Fibroblast of skin of abdomen (primary cell): ENCODE measurements at places on chromosomes 11 and 22.

DNA sequence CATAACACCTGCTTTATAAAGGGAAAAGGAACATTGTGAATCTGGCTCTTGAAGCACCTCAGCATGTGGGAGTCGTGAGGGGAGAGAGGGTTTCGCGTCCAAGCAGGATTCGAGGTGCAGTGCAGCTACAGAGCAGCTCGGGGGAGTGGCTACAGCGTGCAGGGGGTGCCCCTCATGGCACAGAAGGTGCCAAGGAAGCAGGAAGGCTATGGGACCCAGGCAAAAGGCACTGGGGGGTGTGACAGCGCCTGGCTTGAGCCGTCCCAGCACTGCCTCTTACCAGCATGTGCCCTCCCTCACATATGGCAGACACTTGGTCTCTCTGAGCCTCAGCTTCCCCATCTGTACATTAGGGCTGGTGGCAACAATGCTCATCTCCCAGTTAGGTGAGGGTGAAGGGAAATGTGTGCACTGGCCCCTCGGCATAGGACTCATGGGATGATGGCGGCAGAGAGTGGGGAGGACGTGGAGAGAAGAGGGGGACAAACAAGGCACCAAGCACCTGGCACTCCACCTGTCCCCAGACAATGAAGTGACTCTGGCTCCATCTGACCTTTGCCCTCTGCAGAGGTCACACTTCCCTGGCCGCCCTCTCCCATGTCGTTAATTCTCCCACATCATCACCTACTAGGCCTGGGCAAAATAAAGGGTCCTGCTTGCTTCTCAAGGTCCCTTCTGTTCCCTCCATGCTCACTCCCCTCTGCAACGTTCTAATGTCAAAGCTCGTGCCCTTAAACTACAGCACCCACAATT, 10.4 kb downstream of the TNKS1BP1 start:
- no peak for DNase-seq

DNA sequence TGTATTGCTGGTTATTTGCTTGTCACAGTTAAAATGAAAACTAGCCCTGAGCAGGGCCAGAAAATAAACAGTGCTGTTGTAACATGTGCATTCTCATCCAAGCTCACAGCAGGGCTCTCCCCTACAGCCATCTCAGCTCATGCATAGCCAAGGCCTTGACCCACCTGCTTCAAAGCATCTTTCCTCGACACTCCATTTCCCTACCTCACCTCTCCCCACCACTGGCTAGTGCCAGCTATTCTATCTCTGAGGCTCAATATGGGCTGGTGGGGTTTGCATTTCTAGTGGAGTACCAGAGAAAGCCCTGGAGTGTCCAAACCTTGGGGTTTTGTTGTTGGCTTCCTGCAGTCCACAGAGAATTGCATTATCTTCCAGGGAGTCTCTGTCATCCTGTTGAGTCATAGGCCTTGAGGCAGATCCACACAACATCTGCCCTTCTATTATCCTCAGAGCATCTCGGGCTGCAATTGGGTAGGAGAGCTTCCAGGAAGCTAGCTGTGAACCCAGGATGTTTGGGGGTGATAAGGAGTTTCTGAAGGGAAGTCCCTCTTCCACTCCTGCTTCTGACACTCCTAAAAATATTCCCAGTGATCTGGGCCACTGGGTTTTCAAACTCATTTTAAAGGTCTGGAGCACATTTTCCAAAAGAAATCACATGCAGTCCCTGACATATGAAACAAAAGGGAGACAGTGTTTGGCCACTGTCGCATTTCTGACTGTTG, 36.1 kb upstream of the AMOTL1 start:
- DNase-seq, result peak; percentile 75

DNA sequence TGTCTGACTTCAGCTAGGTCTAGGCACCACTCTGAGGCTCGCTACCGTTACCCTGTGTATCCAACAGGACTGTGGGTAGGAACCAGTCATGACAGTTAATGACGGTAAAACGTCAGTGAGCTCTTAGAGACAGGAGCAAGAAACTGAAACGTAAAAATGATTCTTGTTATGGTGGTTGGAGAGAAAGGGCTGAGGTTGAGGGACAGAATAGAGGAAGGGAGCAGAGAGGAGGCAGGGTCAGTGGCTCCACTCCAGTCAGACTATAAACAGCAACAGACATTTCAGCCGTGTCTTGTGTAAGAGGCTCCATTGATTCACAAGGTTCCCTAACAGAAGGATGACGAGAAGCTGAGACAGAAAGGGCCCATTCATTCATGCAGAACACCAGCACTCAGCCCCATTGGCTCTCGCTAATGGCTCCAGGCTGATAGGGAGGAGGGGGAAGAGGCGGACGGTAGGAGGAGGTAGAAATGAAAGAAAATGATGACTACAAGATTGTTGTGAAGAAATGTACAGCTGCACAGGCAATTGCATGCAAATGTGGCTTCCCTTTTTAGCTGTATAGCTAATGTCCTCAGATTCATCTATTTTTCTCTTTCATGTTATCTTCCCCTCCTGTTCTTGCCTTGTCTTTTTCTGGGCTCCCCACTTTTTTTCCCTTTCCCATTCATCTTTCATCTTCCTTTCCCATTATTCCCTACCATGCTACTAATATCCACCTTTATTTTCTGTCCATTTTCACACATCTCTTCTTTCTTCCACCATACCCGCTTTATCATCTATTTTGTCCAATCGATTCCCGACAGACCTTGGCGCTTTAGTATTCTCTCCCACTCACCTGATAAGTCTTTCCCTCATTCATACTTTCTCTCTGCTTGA, 34.3 kb downstream of the ETS1 start:
- peak; percentile 53 for DNase-seq

DNA sequence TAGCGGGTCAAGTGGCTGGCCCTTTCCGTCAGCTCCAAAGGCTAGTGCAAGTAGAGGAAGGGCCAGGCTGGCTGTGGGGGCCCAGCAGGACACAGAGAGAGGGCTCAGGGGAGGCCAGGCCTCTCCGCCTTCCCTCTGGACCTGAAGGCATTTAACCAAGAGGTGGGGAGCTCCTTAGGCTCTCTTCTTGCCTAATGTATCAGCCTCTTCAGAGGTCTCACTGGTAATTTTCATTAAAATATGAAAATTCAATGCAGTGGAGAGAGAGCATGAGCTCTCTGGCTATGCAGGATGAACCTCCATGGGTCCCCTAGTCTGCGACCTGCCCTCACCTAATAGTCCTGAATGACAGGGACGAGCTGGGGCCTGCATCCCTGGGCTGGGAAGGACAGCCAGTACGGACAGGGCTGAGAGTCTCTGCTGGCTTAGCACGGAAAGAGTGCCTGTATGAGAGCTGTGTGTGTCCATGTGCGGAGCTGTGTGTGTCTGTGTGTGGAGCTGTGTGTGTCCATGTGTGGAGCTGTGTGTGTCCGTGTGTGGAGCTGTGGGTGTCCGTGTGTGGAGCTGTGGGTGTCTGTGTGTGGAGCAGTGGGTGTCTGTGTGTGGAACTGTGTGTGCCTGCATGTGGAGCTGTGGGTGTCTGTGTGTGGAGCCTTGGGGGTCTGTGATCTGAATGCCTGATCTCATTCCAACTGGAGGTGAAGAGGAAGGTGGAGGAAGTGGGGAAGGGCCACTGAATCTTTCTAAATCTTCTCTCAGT, 2.4 kb downstream of the ALX4 start:
- DNase-seq, result no peak

GRCh38 chr22:45553351-45554039, 50.8 kb downstream of the FBLN1 start:
- peak; percentile 89 for DNase-seq

GRCh38 chr22:46634011-46634699, 14.0 kb downstream of the GRAMD4 start:
- DNase-seq, result no peak

DNA sequence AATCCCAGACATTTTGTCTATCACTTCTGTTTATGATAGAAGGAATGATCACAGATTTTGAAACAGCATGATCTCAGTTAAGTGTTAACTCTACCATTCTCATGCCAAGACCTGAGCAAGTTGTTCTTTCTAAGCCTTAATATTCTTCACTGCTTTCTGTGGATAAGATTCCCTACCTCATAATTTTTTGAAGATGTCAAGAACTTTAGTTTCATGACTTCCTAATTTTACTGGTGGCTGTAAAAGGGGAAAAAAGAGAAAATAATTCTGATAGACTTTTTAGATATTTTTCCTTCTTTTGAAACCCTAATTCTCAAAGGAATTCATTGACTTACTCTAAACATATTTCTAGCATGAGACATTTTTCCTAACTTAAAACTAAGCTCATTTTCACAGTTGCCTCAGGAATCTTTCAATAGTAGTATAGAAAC, 520.0 kb upstream of the LUZP2 start:
- DNase-seq, result no peak

GRCh38 chr11:11481371-11481770, 128.3 kb upstream of the CSNK2A3 start:
- DNase-seq, result no peak

GRCh38 chr11:122099374-122100036, 16.5 kb downstream of the BLID start:
- DNase-seq, result peak; percentile 71

GRCh38 chr11:115222218-115222862, 281.9 kb downstream of the CADM1 start:
- peak; percentile 88 for DNase-seq

GRCh38 chr11:17012179-17012578, 2.0 kb downstream of the PLEKHA7 start:
- no peak for DNase-seq

GRCh38 chr22:37496651-37497050, 10.5 kb upstream of the MFNG start:
- DNase-seq, result peak; percentile 72

DNA sequence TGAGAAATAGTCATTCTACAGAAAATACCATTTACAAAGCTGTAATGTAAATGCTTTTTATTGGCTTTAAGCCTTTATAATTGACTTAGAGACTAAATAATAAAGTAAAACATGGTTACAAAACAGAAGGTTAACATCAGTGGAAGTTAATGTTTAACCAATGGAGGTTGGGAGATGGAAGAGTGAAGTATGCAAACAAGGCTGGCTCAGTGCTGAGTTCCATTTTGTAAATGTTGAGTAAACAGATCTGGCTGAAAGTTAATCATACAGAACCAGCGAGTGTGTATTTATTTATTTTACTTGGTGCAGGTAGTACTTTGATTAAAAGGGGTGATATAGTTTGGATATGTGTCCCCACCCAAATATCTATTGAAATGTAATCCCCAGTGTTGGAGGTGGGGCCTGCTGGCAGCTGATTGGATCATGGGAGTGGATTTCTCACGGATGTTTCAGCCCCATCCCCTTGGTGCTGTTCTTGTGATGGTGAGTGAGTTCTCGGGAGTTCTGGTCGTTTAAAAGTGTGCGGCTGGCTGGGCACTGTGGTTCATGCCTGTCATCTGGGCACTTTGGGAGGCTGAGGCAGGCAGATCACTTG, 827.4 kb downstream of the OPCML start:
- no peak for DNase-seq

DNA sequence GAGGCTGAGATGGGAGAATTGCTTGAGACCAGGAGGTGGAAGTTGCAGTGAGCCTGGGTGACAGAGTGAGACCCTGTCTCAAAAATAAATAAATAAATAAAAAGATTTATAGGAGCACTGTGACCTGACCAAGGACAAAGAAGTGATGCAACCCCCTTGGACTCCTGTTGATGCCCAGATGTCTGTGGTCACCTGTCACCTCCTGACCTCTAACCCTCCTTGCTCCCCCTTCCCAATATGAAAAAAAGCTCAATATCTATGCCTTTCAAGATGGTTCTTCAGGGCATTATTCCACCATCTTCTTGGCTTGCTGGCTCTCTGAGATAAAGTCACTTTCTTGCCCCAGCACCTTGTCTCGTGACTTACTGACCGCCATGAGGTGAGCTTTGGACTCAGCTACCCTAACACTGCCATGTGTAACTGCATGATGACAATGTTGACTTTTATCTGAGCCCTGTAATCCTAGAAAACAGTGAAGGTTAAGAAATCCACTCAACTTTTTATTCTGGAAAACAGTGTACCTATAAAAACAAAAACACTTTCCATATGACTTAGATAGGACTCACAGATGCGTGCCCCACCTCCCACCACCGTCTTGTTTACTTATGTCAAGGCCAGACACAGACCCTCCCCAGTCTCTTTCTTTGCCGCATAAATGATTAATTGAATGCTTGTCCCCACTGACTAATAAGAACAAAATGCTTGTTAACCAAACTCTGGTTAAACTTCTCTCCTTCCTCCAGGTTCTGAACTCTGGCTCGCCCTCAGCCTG, 360.5 kb downstream of the BUD13 start:
- peak; percentile 68 for DNase-seq

DNA sequence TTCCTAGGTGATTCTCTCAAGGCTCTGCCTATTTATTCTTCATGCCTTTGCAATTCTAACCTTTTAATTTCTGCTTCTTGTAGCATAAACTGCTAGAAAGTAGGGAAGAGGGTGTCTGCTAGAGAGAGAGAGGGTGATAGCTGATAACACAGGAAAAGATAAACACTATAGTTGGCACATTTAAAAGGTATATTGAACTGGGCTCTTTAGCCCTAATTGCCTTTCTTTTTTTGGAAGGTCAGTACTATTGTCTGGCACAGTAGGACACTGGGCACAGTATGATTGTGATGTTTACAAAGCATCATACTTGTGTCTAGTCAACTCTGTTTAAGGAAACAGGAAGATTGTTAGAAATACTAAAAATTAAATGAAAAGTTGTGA, 33.3 kb downstream of the TEAD1 start:
- DNase-seq, result no peak

- no peak for DNase-seq
Observed at GRCh38 chr22:42842658-42843370, 14.3 kb downstream of the ARFGAP3 start.

DNA sequence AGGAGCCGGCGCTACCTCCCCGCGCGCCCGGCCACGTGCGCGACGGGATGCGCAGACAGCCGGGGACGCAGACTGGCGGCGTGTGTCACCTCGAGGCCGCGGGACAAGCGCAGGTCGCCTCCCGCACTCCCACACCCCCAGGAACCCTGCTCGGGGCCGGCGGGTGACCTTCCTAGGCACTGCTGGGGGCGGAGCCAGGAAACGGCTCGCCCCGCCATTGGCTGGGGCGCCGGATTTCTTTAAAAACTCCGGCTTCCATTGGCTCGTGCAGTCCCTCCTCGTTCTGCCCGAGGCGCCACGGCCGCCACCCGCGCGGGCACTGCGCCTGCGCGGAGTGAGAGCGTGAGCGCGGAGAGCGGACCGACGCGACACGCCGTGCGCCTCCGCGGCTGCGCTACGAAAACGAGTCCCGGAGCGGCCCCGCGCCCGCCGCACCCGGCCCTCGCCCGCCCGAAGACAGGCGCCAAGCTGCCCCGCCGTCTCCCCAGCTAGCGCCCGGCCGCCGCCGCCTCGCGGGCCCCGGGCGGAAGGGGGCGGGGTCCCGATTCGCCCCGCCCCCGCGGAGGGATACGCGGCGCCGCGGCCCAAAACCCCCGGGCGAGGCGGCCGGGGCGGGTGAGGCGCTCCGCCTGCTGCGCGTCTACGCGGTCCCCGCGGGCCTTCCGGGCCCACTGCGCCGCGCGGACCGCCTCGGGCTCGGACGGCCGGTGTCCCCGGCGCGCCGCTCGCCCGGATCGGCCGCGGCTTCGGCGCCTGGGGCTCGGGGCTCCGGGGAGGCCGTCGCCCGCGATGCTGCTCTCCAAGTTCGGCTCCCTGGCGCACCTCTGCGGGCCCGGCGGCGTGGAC, at the start of gene PIM3:
Gene PIM3, plus strand, starts transcription at position 614 of the 846 bp plus-strand sequence. Its CDS starts 176 bp downstream, at position 790.
- peak; percentile 97 for DNase-seq

DNA sequence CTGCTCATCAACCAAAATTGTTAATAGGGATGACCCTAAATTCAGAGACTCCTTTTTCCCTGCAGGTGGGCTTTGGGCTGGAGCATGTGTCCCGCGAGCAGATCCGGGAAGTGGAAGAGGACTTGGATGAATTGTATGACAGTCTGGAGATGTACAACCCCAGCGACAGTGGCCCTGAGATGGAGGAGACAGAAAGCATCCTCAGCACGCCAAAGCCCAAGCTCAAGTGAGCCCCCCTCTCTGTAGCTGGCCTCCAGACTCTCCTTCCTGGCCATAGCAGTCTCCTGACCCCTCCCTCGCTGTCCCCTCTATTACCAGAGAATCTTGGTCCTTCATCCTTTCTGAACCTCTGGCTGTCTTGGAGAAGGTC, 47.9 kb upstream of the RAB1B start:
- no peak for DNase-seq
